Epithelial cell of proximal tubule (primary cell): ENCODE measurements at places on chromosomes 1 and 21.

DNA sequence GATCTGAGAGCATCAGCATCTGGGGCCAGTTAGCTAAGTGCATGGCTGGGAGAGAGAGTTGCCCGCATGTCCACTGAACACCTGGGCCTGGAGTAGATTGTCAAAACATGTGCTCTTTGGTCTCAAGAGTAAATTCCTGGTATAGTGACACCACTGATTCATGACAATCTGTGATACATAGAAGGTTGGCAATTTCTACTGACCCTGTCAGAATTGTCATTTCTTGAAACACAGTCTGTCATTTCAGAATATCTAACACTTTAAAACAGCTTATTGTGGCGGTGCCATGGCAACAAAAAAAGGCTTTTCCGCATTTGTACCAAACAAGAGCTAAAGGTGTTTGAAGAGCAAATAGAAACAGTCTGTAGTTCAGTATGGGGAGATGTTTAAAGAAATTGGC, 186.4 kb upstream of the FAM78B start:
- no peak for DNase-seq

GRCh38 chr1:201023920-201024624, 558 bp upstream of the KIF21B start:
- no peak for DNase-seq

GRCh38 chr1:212698467-212699103, 1.1 kb downstream of the BATF3 start:
- DNase-seq, result no peak

- DNase-seq, result no peak
Observed at GRCh38 chr1:29809446-29810120, 573.3 kb downstream of the PTPRU start.

DNA sequence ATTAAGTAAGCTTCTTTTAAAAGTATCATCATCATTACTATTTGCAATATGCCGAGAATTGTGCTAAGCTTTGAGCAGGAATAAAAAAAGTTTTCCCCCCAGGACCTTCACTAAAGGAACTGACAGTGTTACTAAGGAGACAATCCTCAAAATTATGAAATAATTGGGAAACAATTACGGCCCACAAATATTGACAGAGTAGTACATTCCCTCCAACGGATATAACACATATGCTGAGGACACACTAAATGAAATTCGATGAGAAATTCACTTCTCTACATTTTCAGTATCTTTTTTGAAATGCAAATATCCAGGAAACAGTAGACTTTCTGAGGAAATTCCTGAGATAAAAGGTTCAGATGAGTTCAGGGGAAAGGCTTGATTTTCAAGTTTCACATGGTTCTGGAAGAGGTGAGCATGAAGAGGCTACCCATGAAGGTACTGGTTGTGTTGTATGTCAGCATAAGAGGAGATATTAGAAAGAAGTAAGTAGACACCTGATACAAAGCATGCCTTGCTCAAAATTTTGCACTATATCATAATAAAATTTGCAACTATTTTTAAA, 171.2 kb upstream of the NR5A2 start:
- no peak for DNase-seq

GRCh38 chr1:195241066-195241465, 1367.2 kb downstream of the KCNT2 start:
- no peak for DNase-seq

DNA sequence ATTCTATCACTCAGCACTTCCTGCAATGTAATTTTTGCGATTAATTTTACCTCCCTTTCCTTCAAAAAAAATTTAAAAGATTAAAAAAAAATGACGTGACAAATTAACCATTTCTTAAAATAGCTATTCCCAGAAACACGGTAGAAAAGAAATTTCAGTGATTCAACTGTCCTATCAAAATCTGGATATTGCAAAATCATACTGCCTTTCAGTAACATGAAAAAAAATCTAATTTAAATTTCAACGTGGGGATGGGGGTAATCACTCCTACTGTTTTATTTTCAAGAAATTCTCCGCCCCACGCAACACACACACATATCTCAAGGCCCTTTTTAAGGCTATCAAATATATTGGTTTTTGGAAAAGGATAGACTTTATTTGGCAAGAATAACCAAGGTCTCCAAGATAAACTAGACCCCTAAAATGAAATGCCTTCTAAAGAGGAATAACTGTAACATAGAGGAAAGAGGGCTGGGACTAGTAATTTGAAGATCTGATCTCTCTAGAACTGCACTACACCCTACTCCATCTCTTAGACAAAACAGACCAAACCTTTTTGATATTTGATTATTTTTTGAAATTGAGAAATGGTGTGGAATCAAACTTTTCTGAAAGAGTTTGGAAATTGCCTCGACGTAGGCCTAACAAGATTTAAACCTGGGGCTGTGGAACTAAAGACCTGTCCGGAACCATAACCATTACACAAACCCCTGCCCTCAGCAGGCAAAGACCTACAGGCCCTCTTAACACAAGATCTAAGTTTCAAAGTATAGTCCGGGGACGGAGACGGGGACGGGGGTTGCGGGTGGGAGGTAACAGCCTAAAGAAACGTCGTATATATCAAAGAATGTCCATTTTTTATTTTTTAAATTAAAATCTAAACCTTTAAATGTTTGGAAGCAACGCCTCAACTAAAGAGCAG, 941 bp downstream of the ARNT start:
- no peak for DNase-seq

GRCh38 chr1:41425369-41425768, 59.1 kb downstream of the EDN2 start:
- DNase-seq, result no peak

GRCh38 chr1:235571482-235571881, 67.2 kb upstream of the B3GALNT2 start:
- no peak for DNase-seq

DNA sequence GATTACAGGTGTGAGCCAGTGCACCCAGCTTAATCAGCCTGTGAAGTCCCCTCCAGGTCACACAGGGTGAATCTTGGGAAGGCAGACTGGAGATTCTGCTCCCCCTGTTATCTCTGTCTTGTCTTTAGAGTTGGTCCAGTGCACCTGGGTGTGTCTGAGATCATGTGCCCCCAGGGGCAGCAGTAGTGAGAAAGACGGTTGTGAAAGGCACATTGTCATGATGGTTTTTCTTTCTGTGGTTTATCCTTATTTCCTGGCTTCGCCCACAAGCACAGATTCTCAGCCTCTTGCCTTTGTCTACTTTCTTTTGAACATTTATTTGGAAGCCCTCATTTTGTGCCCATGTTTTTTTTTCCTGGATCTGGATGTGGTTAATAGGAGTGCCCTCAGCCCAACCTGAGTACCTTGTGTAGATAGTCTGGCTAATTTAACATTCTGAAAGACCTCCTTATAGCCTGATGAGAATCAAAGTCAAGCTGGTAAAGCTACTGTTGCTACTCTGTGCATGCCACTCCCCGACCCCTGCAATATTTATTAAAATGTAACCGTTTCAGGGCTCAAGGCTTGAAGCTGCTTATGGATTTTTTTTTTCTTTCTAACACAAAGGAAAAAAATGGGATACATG, 23.7 kb downstream of the UCK2 start:
- no peak for DNase-seq

- no peak for DNase-seq
Observed at GRCh38 chr1:111332190-111332589, 41.5 kb downstream of the CHIA start.

DNA sequence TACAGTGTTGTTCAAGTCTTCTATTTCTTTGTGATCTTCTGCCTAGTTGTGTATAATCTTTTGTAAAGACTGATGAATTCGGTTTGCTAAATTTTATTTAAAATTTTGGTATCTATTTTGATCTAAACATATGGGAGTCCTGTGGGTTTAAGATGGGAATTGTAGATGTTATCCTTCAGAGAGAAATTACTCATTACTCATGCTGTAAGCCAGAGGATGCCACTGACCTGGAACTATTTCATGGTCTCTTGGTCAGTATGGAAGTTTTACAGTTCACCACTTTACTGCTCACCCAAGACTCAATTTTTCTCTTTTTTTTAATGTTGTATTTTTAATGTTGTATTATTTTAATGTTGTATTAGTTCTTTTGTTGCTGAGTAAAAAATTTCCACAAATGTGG, 138.6 kb upstream of the B3GALT2 start:
- peak; percentile 27 for DNase-seq

DNA sequence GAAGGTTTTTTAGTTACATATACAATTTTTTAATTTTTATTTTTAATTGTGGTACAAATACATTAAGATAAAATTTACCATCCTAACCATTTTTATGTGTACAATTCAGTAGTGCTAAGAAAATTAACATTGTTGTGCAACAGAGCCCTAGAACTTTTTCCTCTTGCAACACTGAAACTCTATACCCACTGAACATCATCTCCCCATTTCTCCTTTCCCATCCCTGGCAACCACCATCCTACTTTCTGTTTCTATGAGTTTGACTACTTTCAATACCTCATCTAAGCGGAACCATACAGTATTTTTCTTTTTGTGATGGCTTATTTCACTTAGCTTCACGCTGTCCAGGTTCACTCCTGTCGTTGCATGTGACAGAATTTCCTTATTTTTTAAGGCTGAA, 54.1 kb downstream of the PALMD start:
- no peak for DNase-seq

DNA sequence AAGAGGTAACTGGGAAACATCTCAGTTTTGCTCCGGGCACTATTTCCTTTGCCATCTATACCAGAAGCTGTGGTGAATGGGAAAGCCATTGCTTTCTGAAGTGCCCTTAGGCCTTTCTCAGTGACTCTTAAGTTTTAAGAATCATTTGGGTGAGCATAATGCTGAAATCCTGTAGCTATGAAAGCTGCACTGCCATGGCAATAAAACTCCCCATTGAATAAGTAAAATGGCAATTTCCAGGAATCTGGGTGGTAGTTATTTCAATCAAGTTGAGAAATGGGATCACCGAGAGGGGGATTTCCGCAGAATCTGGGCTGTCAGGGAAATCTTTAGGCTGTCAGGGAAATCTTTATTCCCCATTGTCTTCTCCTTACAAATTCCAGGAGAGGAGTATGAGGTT, 26.8 kb upstream of the MACF1 start:
- DNase-seq, result no peak
